ENCODE measurements at places on chromosomes 3 and 15. TPM values are rescaled to one million over a fixed set of nuclear protein-coding genes. Genes with fewer than 3 reads are reported as not detected.

LIPH gene
- total RNA-seq: not detected

DNA sequence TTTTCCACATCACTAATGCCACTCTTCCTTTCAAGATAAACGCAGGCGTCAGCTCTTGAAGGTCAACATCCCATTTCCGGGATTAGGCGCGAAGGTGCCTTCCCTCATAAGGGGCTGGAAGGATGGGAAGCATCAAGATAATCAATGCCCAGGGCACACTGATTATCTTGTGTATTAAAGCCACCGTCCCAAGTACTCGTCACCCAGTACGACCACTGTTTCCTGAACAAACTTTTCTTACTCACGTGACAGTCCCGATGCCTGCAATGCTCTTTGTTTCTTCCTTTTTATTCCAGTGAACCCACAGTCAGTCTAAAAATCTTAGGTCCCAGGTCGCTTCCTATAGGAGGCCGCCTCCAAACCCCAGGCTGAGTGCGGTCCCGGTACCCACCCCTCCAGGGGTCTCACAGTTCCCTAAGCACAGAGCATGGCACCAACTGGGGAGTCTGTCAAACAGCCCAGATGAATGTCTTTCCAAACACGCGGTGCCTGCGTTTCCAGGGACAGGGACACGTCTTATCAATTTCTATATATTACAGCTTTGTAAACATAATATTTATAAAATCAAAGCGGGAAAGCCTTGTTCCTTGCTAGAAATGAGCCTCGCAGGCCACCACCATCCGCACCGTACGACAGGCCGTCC lies 589 bp downstream of the ANAPC13 start:
- peak; percentile 60 for DNase-seq

EIF4G1 gene
- 211 TPM for total RNA-seq

DNA sequence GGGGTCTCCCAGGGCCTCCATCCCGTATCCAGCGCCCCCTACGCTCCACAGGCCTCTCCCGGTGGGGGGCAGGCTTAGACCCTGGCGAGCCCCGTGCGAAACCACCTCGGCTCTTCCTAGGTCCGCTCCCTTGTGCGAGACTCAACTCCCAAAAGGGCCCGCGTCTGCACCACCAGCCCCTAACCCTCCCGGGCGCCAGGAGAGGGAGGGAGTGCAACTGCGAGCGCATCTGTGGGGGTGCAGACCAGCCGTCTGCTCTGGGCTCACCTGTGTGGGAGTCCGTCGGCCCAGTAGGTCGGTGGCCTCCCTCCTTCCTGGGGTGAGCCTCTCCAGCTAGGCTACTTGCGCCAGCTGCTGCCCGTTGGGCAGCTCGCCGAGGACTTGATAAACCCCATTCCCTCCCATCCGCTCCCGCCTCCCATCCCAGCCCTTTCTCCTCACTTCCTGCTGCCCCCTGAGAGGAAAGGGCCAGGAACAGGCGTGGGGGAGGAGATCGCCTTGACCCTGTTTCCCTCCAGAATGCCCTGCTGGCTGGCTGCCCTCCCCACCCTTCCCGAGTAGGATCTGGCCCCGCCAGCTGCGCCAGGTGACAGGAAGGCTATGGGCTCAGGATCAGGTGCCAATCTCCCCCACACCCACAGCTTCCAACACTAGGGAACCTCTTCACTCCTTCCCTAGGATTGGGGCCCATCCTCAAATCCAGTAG lies at the start of gene HYAL2:
Gene HYAL2, minus strand, starts transcription at position 360 of the 706 bp plus-strand sequence. CDS start 2,256 bp downstream, outside the sequence.
- no peak for DNase-seq

DNA sequence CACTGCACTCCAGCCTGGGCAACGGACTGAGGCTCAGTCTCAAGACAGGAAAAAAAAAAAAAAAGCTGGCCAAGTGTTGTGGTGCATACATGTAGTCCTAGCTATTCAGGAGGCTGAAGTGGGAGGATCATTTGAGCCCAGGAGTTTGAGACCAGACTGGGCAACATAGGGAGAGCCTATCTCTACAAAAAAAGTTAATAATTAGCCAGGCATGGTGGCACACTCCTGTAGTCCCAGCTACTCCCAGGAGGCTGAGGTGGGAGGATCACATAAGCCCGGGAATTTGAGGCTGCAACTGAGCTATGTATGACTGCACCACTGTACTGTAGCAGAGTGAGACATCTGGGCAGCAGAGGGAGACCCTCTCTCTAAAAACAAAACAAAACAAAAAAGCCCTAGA lies 58.9 kb downstream of the RBPMS2 start:
- no peak for DNase-seq

ITIH4 gene
- 35.8 TPM for total RNA-seq

DNA sequence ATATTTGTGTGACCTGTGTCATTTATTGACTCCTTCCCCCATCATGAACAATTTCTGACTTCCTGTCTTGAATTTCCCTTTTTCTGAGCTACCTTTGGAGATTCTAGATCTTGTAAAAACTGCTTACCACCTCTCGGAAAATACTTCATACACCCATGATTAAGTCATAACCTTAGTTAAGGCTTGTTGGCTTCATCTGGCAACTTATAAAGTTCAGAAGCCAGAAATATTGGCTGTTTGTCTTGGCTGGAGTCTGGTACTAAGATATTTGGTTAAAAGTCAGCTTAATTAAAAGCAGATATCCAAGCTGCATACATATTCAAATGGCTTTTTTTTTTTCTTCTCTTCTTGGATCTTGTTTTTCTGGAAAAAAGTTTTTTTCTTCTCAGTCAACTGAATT lies 37.3 kb upstream of the B3GALNT1 start:
- DNase-seq: no peak

- DNase-seq: no peak
Observed at GRCh38 chr3:148389916-148390315, 307.8 kb upstream of the AGTR1 start.

- DNase-seq: no peak
Observed at GRCh38 chr3:52811452-52812011, 16.9 kb downstream of the ITIH3 start.

Data from CD4-positive, alpha-beta T cell (primary cell).